ENCODE measurements at places on chromosomes 11 and 22.

- DNase-seq = no peak
Observed at GRCh38 chr11:3873712-3874349, 18.4 kb downstream of the STIM1 start.

DNA sequence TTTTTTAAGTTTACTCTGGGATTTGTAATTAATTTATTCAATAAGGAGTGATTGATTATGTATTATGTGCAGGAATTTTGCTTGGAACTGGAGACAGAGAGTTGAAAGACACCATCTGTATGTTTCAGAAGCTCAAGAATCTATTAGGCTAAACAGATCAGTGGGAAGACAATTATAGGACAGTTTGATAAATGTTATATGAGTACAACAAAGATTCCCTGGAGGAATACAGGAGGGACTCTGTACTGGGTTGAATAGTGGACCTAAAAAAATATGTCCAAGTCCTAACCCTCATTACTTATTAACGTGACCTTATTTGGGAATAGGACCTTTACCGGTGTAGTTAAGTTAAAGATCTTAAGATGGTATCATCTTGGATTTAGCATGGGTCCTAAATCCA lies 681.2 kb downstream of the NELL1 start:
- DNase-seq = no peak

DNA sequence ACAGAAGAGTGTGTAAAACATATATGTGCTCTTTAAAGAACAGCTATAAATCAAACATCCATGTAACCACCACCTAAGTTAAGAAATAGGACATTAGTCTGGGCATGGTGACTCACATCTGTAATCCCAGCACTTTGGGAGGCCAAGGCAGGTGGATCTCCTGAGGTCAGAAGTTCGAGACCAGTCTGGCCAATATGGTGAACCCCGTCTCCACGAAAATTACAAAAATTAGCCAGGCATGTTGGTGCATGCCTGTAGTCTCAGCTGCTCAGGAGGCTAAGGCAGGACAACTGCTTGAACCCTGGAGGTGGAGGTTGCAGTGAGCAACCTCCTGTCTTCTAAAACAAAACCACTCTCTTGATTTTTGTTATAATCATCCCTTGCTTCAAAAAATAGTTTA lies 103.3 kb downstream of the LRRC32 start:
- DNase-seq = no peak

DNA sequence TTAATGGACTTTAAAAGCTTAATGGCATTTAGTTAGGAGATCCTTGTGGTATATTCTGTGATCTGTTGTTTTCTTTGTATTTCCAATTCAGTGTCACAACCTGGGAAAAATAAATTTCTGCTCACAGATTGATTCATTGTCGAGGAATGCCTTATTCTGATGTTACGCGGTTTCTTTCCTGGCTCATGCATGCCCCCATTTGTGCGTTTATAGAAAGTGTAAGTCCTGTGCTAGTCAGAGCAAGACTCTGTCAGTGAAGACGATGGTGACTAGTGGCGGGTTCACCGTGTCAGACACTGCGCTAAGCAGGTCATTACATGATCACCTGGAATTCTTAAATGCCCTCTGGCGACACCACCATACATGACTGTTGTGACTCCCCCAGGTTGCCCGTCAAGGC lies 169.4 kb downstream of the TBC1D22A start:
- DNase-seq = no peak

DNA sequence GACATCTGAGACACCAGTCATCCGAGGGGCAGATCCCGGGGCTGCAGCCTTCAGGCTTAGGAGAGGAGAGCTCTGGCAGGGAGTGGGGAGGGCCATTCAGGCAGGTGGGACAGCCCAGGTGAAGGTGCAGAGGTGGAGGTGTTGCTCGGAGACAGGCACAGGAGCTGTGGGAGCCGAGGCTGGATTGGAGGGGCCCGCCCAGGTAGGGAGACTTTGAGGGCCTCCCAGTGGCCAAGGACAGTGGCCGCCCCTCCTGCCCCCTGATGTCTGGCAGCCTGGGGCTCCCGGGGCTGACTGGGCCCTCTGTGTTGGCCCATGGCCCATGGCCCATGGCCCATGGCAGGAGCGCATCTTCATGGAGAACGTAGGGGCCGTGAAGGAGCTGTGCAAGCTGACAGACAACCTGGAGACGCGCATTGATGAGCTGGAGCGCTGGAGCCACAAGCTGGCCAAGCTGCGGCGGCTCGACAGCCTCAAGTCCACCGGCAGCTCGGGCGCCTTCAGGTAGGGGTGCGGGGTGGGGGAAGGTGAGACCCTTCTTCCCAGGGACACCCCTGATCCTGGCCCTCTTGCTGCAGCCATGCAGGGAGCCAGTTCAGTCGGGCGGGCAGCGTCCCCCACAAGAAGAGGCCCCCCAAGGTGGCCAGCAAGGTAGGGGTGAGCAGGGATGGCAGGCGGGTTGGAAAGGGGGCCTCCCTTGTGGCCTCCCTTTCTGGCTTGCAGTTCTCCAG lies 13.3 kb downstream of the TMEM258 start:
- no peak for DNase-seq

DNA sequence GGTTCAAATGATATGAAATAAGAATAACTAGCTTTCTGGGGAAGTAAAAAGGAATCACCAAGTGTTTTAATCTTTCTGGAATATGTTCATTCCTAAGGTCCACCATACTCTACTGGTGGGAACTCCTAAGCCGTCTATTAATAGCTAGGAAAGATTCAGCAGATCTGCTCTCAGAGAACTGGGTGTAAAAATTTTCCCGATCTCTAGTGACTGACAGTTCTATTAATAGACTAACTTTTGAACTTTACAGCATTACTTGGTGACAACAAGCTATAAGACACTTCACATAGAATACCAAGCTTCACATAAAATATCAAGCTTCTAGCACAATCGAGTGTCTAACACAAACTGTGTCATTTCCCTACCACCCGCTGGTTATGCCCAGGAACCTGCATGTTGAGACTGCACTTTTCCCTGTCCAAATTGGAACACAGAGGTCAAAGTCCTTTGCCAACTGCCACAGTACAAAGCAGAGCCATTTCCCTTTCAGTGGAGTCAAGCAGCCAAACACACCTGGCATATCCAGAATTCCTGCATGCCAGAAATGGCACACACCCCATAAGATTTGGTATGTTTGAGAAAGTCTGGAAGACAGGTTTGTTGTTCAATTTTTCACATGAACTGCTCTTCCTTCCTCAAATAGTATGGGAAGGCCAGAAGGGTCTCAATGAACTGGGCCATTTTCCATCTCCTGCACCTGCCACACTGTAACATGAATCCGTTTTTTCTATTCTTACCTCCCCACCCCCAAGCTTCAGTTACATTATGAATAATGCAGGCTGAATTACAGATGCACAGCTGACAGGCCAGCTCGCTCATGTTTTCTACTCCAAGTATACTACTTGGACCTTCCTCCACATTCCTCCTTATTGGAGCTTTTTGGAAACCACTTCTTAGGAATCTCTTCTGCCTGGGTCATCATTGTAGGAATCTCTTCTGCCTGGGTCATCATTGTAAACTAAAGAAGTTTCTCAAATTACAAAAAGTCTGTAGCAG lies 3.7 kb downstream of the OSBP start:
- no peak for DNase-seq

DNA sequence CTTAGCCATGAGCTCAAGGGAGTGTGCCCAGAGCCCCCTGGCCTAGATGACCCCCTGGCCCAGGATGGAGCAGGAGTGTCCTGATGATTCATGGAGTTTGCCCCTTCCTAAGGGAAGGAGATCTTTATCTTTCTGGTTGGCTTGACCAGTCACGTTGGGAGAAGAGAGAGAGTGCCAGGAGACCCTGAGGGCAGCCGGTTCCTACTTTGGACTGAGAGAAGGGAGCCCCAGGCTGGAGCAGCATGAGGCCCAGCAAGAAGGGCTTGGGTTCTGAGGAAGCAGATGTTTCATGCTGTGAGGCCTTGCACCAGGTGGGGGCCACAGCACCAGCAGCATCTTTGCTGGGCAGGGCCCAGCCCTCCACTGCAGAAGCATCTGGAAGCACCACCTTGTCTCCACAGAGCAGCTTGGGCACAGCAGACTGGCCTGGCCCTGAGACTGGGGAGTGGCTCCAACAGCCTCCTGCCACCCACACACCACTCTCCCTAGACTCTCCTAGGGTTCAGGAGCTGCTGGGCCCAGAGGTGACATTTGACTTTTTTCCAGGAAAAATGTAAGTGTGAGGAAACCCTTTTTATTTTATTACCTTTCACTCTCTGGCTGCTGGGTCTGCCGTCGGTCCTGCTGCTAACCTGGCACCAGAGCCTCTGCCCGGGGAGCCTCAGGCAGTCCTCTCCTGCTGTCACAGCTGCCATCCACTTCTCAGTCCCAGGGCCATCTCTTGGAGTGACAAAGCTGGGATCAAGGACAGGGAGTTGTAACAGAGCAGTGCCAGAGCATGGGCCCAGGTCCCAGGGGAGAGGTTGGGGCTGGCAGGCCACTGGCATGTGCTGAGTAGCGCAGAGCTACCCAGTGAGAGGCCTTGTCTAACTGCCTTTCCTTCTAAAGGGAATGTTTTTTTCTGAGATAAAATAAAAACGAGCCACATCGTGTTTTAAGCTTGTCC lies 14.3 kb downstream of the ADORA2A start:
- no peak for DNase-seq
